ENCODE measurements at places on chromosomes 6 and 20.

DNA sequence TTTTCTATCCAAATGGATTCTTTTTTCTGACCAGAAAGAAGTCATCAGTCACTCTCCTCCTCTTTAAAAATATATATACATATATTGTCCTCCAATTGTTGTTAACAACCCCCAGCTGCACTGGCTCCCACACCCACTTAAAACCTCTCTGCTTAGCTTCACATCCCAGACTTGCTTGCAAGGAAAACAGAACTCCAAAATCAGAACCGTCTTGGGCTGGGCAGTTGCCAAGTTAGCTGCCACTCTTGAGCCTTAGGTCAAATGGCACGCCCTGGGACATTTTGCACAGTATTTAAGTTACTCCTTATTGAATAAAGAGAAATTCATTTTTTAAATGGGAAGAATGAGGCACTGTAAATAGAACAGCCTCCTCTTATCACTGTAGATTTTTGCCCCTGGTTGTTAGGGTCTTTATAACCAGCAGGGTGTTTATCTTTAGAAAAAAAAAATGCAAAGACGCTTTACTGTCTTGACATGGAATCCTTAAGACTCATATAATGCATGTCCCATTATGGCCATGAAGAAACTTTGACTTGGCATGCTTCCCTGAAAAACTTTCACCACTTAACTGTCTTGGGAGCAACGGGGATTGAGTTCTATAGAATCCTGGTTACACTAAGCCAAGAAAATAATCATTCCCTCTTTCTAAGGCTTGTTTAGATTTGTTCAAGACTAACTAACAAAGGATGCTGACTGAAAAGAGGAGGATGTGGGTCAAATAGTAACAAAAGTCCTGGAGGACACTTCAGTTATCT is 204.5 kb downstream of the ISM1 start:
- no peak for DNase-seq

DNA sequence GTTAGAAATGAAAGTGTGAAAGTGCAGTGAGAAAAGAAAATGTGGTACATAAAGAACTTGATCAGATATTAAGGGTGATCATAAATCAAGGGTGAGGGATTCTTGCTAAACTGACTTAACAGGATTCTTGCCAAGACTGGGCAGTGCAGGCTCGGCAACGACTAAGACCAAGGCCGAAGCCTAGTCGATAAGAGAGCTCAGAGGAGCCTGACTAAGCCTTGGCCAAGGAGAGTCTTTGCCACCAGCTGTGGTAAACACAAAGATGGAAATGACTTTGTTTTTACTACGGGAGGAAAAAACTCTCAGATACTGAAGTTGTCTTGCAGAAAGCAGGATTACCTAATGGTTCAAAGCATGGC is 196.6 kb downstream of the LY86 start:
- no peak for DNase-seq

DNA sequence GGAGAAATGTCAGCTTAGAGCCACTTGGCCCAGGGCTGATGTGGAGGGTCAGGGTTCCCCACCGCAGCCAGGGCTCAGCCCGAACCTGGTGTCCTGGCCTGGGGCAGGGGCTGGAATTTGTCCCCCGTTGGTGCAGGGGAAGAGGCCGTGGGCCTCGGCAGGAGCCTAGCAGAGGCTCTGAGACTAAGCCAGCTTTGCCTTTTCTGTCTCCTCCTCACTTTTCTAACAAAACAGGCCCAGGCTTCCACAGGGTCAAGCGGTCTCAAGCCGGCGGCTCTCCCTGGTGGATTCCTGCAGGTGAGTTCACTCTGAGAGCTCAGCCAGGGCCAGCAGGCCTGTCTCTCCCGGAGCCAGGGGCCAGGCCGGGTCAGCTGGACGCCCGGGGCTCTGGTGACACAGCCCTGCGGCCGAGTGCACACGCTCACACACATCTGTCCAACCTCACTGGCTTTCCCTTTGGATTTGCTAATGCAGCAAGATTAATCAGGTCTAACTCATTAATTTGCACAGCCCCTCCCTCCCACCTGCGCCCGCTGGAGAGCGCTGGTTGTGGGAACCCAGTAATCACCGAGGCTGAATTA is 2.9 kb upstream of the CHRNA4 start:
- no peak for DNase-seq

DNA sequence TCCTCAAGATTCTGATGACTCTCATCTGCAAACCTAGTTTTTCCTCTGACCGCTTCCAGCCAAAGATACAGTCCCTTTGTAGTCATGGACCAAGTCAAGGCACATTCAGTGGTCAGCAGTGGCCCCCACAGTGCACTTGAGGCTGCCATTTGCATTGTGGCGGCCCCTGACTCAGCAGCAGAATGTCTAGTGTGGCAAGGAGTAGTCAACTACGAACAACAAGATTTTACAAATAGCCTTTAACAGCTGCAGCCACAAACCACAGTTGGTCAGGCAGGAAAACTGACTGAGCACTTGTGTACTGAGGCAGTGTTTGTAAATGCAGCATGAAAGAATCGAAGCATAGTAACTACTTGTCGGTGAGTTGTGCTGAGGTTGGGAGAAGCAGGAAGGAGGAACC is 49.6 kb downstream of the SLC2A12 start:
- no peak for DNase-seq

GRCh38 chr20:63284544-63284949 is 8.4 kb upstream of the COL20A1 start:
- no peak for DNase-seq

- DNase-seq, result no peak
Observed at GRCh38 chr6:151488226-151488625, 5.6 kb upstream of the CCDC170 start.

- DNase-seq, result no peak
Observed at GRCh38 chr6:111808493-111808892, 64.8 kb downstream of the FYN start.

DNA sequence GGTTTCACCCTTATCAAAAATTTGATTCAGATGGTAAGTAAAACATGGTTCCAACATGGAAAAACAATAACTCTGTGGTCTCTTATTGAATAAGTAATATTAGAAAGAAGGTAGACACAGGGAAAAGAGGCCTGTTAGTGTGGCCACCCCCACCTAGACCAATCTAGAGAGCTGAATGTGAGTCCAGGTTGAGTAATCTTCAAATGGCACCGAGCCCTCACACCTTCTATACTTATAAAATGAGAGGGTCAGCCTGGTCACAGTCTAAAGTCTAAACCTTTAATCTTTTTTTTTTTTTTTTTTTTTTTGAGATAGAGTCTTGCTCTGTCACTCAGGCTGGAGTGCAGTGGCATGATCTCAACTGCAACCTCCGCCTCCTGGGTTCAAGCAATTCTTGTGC is 6.9 kb downstream of the FAM184A start:
- no peak for DNase-seq

- peak; percentile 5 for DNase-seq
Observed at GRCh38 chr6:103326760-103327757, 1532.7 kb downstream of the HACE1 start.

DNA sequence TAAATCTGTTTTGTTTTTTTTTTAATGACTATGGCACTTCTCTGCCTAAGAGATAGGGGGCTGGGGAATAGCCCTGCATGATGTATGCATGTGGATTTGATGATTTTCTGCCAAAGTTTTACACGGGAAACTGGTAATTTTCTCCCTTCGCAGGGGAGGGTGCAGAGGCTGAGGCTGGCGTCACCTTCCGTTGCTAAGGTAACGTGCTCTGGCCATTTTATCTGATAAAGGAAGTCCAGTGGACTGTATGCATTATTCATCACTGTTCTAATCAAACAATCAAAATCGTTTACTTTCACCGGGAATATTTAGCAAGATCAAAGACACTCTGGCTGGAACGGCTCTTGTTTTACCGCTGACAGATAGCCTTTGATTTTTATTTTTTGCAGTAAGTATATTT is 789 bp downstream of the PHACTR1 start:
- no peak for DNase-seq

- no peak for DNase-seq
Observed at GRCh38 chr6:130252527-130253237, 29.9 kb upstream of the SAMD3 start.
